ENCODE measurements at places on chromosomes 3 and 15.

DNA sequence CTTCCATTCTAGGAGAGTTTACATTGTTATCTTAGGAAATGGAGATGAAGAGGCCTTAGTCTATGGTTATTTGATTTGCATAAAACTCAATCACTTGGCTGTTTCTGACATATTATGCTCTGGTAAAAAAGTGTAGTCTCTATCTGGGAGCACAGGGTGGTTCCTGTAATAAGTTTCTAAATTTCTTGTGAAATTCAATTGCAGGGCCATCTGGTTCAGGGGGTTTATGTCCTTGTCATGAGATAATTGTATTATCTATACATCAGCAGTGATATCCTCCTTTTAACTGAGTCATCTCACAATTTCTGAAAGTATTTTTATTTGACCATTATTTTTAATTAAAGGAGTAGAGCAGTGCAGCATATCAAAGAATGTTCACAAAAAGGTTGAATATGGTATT, 203.3 kb downstream of the MFSD1 start:
- no peak for DNase-seq

DNA sequence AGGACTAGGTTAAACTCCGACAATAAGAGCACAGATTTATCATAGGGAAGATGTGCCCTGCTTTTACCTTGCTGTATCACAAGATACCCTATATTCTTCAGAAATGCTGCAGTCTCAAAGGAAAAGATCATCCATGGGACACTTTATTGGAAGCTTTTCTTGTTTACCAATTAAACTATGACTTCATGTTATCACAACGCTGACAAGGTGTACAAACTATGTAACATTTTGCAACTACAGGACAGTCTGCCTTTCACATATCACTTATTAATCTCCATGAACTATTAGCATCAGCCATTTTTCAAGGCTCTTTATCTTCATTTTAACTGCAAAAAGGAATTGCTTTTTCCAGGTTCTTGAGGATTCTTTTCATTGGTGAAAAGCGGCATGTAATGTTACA, 34.0 kb downstream of the CBLB start:
- no peak for DNase-seq

GRCh38 chr3:45187694-45188141, 38.4 kb downstream of the TMEM158 start:
- DNase-seq, result no peak

DNA sequence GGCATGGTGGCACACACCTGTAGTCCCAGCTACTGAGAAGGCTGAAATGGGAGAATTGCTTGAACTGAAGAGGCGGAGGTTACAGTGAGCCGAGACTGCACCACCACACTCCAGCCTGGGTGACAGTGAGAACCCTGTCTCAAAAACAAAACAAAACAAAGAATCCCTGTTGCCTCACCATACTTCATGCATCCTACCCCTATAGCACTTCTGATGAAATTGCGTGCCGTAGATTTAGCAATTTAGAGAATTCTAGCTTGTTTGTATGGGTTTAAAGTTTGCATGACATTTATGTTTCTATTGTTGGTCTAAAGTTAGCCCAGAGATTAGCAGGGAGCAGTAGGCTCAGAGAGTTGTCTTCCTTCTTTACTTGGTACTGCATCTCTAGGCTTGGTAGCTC, 7.8 kb downstream of the RAB5A start:
- no peak for DNase-seq

DNA sequence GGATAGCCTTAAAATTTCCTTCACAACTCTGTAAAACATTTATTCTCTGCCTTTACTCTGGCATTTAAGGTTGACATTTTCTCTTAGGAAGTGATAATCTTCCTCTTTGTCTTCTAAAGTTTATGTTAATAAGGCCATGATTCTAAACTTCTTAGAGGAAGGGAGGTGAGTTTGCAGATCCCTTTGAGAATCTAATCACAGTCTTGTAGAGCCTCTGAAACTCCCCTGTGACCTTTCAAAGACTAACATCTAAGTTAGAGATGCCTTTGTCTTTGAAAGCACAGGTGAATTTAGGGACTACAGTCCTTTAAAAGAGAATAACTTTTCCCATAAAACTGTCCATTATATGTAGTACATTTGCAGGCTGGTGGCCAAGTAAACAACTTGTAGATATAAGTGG, 115.1 kb downstream of the PLCL2 start:
- no peak for DNase-seq

- DNase-seq, result no peak
Observed at GRCh38 chr15:29799859-29800258, 22.4 kb downstream of the TJP1 start.

- no peak for DNase-seq
Observed at GRCh38 chr15:66278056-66278455, 15.3 kb upstream of the DIS3L start.

DNA sequence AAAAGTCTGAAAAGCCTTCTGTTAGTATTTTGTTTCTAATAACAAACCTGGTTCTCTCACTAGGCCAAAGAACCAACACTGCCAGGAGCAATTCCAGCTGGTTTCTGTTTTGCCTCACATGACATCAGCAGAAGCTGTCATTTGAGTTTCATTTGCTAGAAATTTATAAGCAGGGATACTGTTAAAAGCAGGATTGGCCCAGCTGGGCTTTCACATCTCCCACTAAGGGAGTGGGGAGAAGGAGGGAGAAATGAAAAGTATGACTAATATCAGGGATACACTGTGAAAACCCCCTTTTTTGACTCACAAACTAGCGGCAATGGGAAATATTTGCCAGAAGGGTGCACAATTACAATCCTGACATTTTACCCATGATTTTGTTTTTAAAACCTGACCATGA, 5.3 kb downstream of the CCDC80 start:
- no peak for DNase-seq

- DNase-seq, result no peak
Observed at GRCh38 chr3:57974796-57975388, 33.3 kb upstream of the FLNB start.

Data from KBM-7 (cell line).